ENCODE measurements at places on chromosomes 16 and 17.

DNA sequence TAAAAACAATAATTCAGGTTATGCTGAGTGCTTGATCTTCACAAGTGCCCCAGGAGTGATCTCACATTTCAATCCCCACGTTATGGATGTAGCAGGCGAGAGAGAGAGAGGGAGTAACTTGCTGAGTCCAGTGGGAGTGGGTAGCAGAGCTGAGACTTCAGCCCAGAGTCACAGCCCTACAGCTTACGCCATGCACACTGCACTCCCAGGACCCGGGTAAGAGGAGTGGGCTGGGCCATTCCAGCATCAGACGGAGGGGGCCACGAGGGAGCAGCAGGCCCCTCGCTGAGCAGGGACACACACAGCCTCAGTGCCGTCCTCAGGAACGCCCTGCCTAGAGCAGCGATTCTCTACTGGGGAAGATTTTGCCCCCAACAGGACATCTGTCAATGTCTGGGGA lies 9.8 kb upstream of the KIF19 start:
- no peak for DNase-seq

DNA sequence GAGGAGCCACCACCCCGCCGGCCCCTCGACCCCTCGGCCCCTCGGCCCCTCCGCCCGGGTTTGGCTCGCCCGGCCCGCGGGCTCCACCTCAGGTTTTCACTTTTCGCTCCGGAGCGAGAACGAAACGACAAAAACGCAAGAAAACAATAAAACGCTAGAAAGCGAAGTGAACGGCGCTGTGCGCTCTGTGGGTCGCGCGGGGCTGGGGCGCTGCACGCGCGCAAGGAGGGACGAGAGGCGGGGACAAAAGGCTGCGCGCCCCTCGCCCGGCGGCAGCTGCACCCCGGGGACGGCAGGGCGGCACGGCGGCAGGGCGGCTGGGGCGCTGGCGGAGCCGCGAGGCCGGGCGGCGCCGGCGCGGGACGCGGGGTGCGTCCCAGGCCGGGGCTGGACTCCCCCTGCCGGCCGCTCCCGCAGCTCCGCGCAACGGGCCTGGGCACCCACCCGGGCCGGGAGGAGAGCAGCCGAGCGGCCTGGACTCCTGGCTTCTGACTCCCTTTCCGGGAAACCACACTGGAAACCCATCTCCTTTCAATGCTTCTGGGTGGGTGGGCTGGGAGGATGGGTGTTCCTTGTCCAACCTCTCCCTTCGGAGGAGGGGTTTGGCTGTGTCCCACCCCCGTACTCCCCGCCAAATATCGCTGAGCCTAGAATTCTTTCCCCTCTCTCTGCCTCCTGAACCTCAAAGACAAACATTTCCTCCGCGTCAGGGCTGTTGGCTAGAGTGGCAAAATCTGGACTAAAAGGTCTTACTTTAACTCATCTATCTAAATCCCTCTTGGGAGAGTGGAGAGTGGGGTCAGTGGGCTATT lies 9.9 kb downstream of the TBX2 start:
- peak; percentile 52 for DNase-seq

DNA sequence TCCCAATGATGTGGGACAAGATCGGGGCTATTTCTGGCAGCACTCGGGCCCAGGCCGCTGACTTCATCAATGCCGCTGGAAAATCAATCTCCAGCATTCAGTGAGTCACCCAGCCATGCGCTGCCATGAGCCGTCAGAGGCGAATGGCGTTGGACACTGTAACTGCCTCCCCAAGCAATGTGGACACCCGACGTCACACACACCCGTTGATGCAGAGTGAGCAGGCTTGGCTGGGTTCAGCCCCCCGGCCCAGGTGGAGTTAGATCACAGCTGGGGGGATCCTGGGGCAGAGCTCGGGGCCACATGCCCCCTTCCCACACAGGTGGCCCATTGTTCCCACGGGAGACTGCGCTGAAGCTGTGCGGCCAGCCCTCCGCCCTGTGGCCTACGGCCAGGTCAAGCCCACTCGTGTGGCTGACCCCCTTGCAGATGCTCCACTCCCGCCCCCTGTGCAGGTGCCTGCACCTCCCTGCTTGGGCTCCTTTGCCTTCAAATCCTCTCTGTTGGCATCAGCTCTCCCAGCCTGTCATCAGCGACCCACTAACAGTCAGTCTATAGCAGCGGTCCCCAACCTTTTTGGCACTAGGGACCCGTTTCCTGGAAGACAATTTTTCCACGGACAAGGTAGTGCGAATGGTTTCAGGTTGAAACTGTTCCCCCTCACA lies 89.9 kb downstream of the TBC1D16 start:
- DNase-seq: no peak

DNA sequence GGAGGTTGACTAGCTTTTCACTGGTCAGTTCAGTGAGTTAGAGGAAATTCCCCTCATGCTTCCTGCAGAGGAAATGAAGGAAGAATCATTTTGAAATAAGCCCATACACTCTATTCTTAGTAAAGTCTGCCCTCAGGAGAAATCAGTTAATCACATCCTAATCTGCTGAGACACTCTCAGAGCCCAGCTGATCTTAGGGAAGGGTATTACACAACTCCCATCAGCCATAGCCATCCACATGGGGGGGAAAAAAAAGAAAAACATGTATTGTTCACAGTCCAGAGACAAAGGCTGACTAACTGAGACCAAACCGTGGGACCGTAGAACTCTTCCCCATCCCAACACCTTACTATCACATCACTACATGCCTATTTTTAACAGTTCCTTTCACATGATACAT lies 722.3 kb downstream of the CDH8 start:
- DNase-seq: no peak
